ENCODE measurements at places on chromosomes 4 and X.

GRCh38 chr4:108087293-108087967, 81.3 kb downstream of the LEF1 start:
- DNase-seq, result no peak

DNA sequence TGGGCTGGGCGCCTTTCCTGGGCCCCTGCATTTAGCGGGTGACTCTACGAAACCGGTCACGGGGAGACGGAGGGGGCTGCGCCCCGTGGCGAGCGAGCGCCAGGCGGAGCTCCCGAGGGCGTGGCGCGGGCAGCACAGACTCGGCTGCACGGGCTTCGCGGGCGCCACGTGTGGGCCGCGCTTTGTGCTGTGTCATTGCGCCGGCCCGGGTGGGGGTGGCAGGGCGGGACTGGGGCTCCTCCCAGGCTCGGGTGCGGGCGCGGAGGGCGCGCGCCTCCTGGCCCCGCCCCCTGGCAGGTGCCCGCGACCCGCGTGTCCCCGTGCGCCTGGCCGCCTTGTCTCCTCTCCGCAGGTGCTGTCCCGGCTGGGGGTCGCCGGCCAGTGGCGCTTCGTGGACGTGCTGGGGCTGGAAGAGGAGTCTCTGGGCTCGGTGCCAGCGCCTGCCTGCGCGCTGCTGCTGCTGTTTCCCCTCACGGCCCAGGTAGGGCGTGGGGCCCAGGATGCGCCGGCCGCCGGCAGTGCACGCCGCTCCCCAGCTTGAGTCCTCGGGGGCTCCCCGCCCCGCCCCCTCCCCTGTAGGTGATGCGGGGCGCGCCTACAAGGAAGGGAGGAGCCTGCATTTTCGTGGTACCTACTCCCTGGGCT, 651 bp downstream of the UCHL1 start:
- DNase-seq, result peak; percentile 46

DNA sequence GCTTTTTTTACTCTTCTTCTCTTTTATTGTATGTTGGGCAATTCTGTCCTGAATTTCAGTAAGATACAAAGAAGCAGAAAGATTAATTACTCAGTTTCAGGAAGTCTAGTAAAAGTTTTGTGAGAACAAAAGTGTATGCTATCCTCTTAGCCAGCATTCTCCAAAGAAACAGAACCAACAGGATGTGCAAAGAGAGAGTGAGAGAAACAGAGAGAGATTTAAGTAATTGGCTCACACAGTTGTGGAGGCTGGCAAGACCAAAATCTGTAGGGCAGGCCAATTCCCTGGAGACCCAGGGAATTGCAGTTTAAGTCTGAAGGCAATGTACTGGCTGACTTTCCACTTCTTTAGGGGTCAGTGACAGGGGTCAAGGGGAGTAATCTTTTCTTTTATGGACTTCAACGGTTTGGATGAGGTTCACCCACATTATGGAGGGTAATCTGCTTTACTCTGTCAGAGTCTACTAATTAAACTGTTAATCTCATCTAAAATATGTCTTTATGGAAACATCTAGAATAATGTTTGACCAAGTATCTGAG, 59.2 kb upstream of the SLC39A8 start:
- no peak for DNase-seq

GRCh38 chrX:112636951-112637581, 42.7 kb downstream of the LHFPL1 start:
- DNase-seq, result no peak

DNA sequence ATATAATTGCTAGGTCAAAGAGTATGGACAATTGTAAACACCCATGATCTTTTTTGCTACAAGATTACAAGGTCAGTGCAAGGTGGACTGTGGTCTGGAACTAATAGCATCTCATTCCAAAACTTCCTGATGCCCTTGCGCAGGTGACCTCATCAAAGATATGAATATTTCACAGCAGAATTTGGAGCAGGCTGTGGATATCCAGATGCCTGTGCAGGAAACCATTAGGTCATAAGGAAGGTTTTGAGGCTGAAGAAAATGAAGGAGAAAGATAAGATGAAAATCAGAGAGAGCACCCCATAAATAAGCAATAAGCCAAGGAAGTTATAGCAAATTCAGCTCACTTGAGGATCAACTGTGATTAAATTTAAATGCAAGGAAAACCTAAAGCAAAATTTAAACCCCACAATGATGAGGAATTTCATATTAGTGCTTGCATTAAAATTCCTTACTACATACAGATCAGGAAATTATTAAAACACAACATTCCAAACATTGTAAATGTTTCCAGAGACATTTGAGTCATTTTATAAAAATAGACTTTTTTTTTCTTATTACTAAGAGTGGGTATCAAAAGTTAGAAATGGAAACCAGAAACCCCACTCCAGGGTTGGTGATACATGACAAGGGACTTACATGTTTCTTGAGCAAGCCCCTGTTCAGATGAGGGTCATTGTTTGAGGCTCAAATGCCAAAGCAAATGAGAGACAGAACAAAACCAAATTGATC, 100.7 kb upstream of the FAM9C start:
- no peak for DNase-seq

Data from RWPE1 (cell line).